ENCODE measurements at places on chromosomes 6 and 20.

DNA sequence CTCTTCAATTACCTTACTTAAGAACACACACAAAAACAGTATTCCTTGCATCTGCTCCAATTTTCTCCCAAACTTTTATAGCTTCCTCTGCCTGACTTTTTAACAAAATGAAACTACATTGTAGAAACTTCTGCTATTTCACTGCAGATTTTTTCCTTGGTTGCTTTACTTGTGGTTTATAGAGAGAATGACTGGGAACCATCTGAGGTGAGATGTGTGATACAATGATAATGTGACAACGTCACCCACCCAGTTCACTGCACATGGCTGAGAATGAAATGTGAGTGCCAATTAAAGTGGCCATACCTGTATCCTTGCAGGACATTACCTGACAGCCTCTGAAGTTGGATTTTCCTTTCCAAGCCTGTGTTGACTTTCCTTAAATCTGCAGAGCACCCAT lies 258.4 kb downstream of the CD83 start:
- DNase-seq: no peak

DNA sequence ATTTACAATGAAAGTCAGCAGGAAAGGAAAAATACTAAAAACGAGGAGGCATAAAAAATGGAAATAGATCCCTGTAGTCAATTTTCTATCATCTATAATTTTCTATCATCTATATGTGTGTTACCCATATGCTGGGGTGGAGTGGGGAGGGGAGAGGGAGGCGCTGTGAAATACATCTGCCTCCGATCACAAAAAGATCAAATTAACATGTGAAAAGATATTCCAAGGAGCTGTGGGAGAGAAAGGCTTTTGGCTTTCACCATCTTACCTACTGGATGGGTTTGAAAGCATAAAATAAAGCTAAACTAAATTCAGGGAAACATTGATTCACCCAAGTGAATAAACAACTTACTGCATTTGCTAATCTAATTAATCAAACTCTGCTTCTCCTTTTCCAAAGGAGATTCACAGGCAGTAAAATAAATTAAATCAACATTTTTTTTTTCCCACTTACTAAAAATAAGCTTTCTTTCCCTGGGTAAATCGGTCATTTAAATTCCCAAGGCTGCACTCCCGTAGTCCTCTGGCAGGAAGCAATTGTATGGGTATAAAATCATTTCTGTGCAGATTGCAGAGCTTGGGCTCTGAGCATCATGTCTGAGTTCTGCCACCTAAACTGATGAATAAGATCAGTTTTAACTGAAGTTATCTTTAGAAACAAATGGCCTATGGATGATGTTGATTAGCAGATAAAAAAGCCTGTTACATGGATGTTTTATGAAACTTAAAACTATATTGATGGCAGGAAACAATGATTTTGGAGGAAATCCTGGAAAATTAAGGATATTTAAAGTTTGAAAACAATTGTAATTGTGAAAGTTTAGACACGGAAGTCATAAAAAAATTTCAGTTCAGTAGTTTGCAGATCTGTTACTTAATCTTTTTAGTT lies 147.9 kb downstream of the SOX4 start:
- no peak for DNase-seq

DNA sequence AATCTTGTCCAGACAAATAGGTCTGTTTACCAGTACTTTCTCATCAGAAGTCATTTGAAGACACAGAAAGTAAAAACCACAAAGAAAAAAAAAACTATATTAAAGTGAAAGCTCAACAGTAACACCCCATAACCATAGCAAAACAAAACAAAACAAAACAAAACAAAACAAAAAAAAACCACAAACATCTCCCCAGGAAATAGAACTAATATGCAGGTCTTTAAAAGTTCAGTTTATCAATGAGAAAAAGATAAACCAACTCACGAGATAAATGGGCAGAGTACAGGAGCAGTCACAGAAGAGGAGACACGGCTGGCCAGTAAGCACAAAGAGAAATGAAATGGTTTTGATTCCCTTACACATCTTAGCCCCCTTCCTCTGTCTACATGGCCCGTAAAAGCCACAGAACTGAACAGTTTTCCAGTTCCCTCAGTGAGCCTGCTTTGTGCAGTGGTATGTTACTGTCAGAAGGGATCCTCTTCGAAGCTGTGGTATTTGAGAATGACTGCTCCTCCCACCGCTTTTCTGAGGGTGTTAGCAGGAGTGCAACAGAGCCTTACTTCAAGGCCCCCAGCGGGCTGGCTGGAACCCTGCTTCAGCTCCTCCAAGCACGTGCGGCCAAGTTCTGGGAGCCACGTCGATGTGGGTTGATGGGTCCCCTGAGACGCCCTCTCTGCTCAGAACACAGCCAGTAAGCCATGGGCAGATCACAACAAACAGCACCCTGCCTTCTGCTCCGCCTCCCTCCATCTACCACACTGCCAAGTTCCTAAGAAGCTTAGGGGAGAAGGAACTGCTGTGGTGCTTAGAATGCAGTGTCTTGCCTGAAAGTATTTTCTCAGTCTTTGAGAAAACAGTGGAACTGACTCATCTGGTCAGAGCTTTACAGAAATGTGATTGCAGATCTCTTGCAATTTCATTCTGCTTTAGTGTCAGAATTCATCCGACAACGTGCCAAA lies 14.0 kb downstream of the UST start:
- DNase-seq: peak; percentile 60

DNA sequence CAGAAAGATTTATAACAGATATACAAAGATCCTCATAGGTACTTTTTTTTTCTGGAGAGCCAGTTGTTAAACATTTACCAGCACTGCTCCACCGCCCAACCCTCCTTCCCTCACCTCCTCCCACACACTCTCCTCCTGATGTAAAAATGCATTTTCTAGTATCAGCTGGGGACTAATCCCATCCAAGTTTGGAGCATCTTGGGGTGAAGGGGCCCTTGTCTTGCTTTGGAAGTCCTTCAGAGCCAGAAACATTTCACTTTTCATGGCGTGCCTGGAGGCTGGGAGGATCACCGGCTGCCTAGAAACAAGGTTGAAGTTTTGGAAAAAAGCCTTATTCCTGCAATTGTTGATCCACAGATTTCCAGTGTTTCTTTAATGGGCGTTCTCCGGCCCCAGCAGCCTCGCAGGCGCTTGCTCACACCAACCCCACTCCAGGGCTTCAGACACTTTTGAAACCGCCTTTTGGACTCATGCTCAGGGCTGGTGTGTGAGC lies 165.1 kb upstream of the AFDN start:
- DNase-seq: no peak
